ENCODE measurements at places on chromosomes 2 and 18.

GRCh38 chr2:187266147-187266546 is 181.9 kb downstream of the CALCRL start:
- DNase-seq, result no peak

DNA sequence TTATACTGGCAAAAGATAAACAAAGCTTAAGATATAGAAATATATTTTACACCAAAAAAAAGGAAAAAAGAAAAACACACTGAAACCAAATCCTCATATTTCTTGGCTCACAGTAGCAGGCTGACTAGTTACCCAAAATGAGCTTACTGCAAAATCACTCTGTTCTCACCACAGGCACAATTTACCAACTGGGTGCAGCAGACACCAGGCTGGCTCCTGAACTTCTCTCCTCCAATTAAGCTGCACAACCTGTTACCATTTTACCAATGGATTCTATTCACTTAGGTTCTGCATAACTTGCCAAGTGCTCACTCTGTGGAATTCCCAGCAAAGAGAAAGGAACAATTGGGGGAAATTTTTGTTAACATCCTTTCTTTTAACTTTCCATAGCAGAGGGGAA is 679.3 kb downstream of the ZEB2 start:
- DNase-seq, result no peak

- DNase-seq, result no peak
Observed at GRCh38 chr18:48402953-48403352, 6.2 kb downstream of the ZBTB7C start.

DNA sequence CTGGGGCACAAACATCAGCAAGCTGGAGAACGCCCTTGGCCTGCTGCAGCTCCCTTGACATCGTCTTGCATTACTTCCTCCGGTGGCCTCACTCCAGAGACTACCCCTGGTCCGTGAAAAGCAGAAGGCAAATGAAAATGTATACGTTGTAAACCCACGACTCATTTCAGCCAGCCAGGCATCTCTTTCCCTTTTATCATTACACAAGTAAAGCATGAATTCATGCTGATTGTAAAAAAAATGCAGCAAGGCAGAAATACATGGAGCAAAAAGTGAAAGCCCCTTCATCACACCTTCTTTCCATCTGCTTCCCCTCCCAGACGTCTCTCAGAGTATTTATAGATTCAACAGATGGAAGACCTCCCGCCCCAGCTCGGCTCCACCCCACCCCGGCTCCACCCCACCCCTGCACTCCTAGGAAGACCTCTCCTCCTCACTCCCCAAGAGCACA is 41.6 kb upstream of the RALBP1 start:
- no peak for DNase-seq

- no peak for DNase-seq
Observed at GRCh38 chr2:73022024-73022568, 49.4 kb downstream of the SFXN5 start.

Data from NCI-H526 (cell line).